Activated CD4-positive, alpha-beta T cell treated with anti-CD3 and anti-CD28 coated beads for 48 hours (primary cell): ENCODE measurements at places on chromosomes 1 and 21.
A peak's percentile ranks its signal among the peaks of the same experiment; 100 is the strongest.

DNA sequence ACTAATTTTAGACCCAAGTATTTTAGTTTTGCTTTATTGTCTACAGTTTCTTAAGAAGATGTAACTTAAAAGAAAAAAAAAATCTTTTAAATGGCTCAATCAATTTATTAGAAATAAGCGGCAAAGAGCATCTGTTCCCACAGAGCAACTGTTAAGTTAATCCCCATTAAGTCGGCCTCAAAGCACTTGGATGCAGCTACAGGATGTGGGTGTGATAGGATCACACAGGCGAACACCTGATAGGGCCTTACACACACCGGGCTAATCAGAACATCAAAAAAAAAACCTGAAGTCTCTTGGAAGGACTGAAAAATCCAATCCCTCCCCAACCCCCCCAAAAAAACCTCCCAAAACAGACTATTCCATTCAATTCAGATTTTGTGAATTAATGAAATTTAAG, 23.0 kb downstream of the APP start:
- DNase-seq = no peak

DNA sequence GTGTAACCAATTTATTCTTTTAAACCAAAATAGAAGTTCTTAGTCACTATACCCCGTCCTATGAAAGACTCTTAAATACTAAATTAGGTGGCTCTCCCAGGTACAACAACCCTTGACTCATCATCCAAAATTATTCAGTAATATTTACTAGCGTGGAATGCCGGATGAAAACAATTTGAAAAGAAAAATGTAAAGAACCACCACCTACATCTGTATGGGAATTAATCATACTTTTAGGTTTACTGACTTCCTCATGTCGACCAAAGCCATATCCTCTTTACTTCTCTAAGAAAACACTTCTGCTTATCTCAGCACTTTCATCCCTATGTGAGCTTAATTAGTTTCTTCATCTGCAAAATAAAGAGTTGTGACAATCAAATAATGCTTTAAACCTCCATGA, 139.6 kb downstream of the AKT3 start:
- DNase-seq = no peak

- no peak for DNase-seq
These were observed 213.1 kb downstream of the HHAT start for GRCh38 chr1:210541680-210542358.

GRCh38 chr21:34815831-34816705, 147.3 kb downstream of the CLIC6 start:
- no peak for DNase-seq

DNA sequence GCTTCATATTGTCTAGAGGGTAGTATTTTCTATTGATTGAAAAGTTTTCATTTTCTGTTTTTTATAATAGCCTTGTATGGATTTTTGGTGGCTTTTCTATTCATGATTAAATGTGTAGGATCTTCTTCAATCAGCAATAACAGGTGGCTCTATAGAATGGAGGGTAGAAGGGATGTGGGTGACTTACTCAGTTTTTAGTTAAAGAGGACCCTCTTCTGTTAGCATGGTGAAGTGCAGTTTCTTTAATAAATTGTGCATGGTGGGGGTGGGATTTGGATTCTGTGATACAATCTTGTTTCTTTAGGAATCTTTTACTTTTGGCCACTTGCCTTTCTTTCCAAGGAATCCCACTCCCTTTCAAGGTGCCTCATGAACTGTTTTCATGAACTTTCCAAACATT, 64.7 kb downstream of the SLC35A3 start:
- DNase-seq = no peak

DNA sequence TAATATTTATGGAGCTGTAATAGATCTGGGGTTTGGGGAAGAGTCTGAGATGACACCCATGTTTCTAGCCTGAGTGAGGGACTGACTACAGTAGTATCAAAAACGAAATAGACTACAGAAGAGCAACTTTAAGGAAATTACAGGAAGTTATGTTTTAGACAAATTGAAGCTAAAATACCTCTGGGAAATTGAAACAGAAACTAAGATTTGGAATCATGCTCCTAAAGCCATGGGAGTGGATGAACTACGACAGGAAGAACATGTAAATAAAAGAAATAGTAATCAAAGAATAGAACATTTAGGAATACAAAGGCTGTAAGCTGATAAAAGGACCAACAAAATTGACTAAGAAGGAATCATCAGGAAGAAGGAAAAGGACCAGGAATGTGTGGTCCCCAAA, 68.9 kb downstream of the KIAA0319L start:
- no peak for DNase-seq

DNA sequence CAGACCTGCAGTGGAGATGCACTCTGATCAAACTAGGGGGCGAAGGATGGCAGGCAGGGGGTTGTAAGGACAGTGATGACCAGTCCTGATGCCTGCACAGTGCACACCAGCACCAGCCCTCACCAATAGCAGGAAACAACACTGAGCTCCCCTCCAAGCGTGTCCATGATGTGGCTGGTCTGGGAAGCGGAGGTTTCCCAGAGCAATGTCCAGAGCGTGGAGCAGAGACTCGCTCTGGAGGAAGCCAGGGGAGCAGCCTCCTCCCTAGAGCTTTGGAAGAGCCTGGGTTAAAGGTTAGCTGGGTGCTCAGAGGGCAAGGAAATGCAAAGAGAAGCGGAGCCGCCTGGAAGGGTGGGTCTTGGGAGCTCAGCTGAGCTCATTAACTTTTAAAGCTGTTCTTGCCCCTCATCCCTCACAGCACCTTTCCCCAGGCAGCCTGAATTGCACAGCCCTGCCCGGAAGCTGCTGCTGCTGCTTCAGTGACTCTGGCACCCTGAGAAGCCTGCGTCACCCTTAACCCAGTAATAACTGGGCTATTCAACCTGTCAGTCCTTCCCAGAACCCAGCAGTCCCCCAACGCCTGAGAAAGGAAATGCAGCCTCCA, 162.2 kb upstream of the RAB4A start:
- DNase-seq = no peak

DNA sequence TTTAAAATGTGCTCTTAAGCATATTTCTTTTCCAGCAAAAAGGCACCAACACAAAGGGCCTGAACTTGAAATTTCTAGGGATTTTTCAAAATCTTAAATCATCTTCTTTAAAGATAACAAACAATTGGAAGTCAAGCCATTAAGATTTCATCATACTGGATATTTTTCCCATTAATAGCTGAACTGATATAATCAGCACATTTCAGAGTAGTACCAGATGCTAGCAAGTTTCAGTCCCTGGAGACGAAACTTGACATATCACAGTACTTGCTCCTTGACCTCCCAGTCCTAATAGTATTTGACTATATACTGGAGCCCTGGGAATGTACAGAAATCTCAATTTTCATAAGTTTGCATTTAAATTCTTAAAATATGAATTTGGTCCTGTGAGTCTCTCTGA, 10.2 kb upstream of the CDC7 start:
- DNase-seq = no peak

- no peak for DNase-seq
These were observed 22.0 kb downstream of the SMAP2 start for GRCh38 chr1:40395190-40396175.

GRCh38 chr21:26127918-26128317, 42.7 kb downstream of the APP start:
- no peak for DNase-seq

GRCh38 chr1:110525249-110525595, 6.2 kb upstream of the KCNA10 start:
- no peak for DNase-seq

DNA sequence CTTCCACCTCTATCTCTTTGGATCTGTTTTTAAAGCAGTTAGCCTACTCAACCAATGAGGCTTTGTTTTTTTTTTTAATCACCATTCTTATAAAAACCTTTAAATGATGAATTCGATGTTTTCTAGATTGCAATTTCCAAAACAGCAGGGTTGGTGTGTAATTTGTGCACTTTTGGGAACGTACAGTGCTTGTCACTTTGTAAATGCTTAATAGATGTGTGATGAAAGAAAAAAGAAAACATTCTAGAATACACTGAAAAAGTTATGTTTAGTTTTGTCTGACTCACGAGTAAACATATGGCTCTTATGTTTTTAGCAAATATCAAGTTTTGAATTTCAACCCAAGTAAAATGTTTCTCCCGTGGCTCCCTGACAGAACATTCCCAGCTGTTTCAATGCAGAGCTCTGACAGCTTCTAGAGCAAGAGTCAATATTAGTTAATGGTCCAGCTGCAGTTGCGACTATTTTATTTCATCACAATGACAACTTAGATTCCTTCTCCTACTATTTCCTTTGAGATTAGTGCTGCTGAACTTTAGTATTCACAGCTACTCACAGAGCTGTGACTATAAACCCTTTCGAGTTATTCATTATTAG, 362.5 kb upstream of the ADAMTS5 start:
- no peak for DNase-seq

DNA sequence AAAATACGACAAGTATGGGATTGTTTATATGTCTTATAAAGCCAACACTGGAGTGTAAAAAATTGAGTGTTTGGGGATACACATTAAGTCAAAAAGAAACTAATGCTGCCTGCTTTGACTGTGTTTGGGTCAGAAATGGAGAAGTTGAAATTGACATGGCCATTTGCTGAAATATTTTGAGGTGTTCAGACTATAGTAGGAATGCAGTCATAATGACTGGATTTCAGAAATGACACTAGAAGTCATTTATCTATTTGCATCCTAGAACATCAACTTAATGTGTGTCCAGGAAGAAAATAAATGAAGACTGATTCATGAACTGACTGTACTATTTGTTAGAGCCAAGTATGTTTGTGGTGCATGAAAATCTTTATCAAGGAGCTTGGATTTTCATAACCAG, 28.4 kb downstream of the RASAL2 start:
- no peak for DNase-seq

- no peak for DNase-seq
These were observed 53.0 kb upstream of the ARTN start for GRCh38 chr1:43880604-43881003.

DNA sequence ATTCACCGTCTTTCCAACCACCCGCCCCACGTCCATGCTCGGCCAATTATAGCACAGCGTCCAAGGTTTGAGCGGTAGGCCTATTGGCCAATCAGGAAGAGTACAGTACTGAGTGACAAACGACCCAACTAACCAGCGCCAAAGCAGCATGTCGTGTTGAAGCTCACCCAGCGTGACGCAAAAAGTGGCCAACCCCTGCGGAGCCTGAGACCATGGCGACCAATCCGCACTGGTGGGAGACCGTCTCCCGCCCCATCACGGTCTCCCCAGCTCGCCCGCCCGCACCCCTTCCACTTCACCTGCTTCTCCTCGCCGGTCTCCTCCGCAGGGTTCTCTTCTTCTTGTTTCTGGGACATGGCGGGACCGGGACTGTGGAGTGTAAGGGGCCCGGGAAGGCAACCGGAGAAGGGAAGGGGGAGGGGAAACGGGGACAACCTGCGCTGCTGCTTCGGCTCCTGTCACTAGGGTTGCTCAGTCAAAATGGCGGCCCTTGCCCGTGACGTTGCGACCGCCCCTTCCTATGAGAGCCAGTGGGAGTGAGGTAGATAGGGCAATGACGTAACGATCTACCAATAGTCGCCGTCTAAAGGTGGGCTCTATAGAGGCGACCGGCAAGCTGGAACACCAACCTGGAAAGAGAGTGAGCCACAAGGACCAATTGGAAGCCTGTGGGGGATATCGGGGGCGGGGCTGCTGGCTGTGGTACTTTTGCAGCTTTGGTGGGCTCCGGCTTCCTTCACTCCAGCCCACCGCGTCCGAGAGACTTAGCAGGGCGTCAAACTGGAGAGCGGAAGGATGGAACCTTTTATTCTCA, at the start of gene ENSA:
Gene ENSA, minus strand, starts transcription at position 498 of the 814 bp plus-strand sequence. Its CDS starts 142 bp downstream, at position 356.
- DNase-seq = peak; percentile 97

GRCh38 chr1:48581270-48581669, 109.3 kb upstream of the SPATA6 start:
- DNase-seq = no peak

DNA sequence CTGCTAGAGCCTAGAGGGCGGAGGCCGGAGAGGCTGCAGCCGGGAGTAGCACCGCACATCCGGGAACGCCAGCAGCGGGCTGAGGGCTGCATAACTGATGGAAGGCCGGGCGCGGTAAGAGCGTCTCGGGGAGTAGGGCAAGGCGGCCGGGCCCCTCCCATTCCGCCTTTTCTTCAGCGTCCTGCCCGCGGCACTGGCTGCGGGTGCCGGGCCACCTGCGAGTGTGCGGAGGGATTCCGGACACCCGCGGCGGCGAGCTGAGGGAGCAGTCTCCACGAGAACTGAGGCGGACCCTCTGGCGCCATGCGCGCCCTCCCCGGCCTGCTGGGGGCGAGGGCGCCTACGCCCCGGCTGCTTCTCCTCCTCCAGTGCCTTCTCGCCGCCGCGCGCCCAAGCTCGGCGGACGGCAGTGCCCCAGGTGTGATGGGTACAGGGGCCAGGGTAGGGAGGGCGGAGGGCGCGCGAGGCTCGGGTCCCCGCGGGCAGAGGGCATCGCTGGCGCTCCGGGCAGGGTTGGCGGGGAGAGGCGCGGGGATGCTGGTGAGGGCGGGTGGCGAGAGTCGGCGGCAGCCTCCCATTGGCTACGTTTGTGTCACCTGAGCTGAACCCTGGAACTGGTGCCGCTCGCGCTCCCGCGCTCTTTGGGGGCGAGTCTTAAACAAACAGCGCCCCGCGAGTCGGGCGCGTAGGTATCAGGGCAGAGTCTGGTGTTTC, 334.4 kb downstream of the SRGAP2C start:
- peak; percentile 93 for DNase-seq

DNA sequence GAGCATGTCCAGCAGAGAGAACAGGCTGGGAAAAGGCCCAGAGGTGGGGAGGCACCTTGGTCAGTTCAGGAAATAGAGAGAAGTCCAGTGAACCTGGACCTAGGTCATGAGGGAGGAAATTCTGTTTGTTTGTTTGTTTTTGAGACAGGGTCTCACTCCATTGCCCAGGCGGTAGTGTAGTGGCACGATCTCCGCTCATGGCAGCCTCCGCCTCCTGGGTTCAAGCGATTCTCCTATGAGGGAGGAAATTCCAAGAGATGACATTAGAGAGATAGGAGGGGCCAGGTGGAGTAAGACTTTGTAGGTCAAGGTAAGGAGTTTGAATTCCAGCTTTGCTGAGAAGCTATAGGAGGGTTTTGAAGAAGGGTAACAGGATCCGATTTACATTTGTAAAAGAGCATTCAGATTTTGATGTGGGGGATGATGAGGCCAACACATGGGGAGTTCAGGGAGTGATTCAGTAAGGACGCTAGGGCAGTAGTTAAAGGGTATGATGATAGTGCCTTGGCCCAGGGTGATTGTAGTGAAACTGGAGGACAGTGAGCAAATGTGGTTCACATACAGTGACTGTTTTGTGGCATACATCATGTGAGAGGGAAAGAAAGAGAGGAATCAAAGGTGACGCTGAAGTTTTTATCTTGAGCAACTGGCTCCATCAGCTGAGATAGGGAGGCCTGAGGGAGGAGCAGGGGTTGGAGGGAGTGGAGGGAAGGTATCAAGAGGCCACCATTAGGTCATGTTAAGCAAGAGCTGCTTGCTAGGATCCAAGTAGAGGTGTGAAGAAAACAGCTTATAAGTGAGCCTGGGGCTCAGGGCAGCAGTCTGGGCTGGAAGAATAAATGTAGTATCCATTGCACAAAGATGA, 8.3 kb upstream of the TRABD2B start:
- no peak for DNase-seq
